ENCODE measurements at places on chromosomes 4 and X.
A peak's percentile ranks its signal among the peaks of the same experiment; 100 is the strongest.

DNA sequence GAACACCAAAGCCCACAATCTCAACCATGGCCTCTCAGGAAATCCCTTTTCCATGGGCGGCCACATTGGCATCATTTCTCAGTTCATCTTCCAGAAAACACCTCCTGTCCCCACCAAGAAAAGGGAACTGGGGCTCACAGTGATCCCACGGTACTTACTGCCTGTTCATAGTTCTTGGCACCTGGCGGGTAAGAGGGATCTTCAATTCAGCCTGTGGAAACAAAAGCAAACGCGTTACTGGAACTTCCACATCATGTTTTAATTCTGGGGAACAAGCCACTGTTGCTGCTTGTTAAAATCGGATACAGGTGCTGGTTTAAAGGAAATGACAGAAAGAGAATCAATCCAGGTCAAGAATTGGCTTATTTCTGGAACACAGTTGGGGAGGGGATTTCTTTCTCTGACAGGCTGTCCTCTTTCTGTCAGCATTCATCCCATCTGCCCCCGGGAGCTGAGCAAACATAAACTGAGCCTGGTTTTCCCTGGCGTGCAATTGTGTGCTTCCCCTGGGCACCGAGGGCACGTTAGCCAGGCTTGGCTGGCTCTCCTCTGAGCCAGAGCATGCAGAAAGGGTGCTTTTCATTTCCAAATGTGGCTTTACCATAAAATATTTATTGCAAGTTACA is 16.8 kb downstream of the CLNK start:
- no peaks in the 10 kb centered on the region for H3K27me3 ChIP-seq
- no peak for DNase-seq
- no peaks in the 10 kb centered on the region for H3K4me1 ChIP-seq
- no peaks in the 10 kb centered on the region for H3K36me3 ChIP-seq
- no peak overlapping the region for H3K27ac ChIP-seq

GRCh38 chrX:49995107-49995731 is 72.8 kb downstream of the CLCN5 start:
- H3K4me1 ChIP-seq = no peaks in the 10 kb centered on the region
- no peaks in the 10 kb centered on the region for H3K36me3 ChIP-seq
- no peak overlapping the region for H3K27ac ChIP-seq

DNA sequence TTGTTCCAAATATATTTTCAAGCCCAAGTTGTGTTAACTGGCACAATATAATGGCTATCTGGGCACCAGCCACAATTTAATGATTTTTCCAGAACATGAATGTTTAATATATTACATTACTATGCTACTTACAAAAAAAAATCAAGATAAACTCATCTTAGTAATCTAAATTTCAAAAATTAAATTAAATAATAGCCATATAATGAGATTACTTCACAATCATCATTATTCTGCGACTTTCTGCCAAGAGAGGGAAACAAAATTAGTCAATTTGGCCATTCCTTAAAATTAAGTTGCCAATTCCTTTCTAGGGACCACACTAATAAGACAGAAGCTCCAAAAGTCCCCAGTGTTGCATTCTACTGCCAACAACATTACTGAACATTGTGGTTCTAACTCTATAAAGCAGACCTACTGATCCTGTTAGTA is 7.5 kb downstream of the NEK1 start:
- H3K4me1 ChIP-seq = peaks cover 5% of the 10 kb centered on the region
- H3K27ac ChIP-seq = no peak overlapping the region
- no peaks in the 10 kb centered on the region for H3K27me3 ChIP-seq
- H3K36me3 ChIP-seq = peaks cover 17% of the 10 kb centered on the region
- DNase-seq = no peak

DNA sequence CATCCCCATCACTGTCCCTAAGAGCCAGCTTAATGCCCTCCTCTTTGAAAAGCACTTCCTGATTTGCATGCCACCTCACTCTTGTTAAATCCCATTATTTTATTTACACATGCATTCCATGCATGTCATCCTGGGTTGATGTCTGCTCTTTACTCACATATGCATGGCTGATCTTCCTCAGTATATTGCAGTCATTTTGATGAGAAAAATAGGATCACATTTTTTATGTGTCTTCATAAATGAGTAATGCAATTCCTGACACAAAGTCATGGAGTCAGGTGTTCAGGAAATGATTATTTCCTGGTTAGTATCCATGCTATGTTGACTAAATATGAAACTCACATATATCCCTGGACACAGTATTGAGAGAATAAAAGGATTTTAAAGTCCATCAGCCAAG is 204.7 kb downstream of the SLIT2 start:
- H3K36me3 ChIP-seq = no peaks in the 10 kb centered on the region
- no peaks in the 10 kb centered on the region for H3K27me3 ChIP-seq
- H3K4me3 ChIP-seq = no peak overlapping the region
- no peak overlapping the region for H3K27ac ChIP-seq
- H3K4me1 ChIP-seq = no peaks in the 10 kb centered on the region
- DNase-seq = no peak

DNA sequence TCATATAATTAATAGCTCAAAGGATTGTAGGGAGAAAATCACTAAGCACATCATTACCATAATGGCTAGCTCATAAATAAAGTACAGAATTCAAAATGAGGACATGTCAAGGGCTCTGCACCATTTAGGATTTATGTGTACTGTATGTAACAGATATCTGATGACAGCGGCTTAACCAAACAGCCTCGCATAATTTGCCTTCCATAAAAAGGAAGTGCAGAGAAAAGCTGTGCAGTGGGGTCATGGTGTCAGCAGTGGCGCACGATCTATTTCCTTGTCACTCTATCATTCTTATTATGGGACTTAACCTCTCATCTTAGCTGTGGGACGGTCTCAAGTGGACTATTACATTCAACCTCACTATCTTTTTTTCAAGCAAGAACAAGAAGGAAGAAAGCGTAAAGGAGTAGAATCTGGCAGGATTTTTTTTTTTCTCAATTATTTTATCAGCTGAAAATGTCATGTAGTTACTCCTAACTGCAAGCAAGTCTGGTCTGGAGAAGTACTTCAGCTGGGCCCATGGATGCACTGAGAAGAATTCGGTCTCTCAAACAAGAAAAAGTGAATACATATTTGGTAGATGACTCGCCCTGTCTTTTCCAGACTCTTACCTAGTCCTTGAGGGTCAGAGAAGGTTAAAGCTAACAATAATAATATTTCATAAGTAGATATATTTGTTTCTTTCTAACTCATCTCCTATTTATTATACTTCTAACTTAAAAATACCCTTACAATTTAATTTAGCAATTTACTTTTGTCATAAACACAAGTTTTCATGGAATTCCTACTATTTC is 94.6 kb downstream of the COX18 start:
- no peak overlapping the region for H3K27ac ChIP-seq
- H3K4me3 ChIP-seq = no peak overlapping the region
- no peaks in the 10 kb centered on the region for H3K36me3 ChIP-seq
- H3K27me3 ChIP-seq = no peaks in the 10 kb centered on the region

DNA sequence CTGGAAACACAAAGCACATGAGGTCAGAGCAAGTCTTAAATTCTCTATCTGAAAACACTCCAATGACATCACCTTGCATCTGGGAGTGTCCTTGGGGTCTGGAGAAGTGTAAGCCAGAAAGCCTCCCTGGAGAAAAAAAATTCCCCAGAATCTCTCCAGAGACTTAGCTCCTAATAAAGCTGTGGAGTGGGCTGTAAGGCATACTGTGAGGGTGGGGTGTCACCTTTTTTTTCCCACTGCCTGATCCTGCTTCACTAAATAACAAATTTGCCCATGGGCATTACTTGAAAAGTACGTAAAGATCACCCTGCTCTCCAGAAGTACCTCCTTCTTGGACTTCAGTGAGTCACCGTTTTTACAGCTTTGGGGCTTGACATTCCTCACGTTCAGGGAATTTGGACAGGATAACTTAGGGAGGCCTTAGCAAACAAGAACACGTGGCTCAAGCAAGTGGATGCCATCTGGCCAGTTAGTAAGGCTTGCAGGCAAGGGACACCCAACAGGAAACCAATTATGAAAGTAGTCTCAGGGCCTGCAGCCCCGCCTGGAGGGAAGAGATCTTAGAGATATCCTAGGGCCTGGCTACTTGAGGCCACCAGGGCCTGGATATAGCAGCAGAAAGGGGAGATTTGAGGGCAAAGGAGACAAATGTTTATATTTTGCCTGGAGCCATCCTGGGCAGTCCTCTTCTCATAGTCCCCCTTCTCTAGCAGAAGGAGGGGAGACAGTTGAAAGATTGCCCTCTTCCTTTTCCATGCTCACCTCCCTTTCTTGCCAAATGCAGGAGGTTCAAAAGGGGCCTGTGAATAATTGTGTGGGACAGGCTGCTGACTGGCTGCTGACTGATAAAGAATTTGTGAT is 60.1 kb upstream of the PLAC1 start:
- H3K4me1 ChIP-seq = no peaks in the 10 kb centered on the region
- no peak overlapping the region for H3K4me3 ChIP-seq
- H3K36me3 ChIP-seq = no peaks in the 10 kb centered on the region

DNA sequence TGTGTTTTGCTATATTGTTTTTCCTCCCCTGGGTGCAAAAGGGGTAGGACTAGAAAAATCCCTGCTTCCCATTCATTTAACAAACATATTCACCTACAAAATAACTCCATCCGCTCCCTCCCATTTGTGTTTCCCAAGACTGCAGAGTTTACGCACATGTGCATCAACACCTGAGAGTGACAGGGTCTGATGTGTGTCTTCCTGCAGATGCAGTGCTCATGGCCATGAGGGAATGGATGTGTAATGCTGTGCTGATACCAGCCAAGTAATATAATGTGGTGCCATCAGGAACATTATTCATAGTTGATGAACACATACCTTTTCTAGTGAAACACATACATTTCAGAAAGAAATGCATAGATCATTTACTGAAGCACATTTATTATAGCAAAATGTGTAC is 83.2 kb downstream of the CXXC4 start:
- no peaks in the 10 kb centered on the region for H3K27me3 ChIP-seq
- H3K4me1 ChIP-seq = no peaks in the 10 kb centered on the region
- DNase-seq = no peak
- no peaks in the 10 kb centered on the region for H3K36me3 ChIP-seq
- H3K4me3 ChIP-seq = no peak overlapping the region

GRCh38 chr4:83297548-83298260 is 13.1 kb upstream of the COQ2 start:
- H3K27ac ChIP-seq = no peak overlapping the region
- H3K4me3 ChIP-seq = no peak overlapping the region
- no peaks in the 10 kb centered on the region for H3K27me3 ChIP-seq
- H3K36me3 ChIP-seq = peaks cover 5% of the 10 kb centered on the region

DNA sequence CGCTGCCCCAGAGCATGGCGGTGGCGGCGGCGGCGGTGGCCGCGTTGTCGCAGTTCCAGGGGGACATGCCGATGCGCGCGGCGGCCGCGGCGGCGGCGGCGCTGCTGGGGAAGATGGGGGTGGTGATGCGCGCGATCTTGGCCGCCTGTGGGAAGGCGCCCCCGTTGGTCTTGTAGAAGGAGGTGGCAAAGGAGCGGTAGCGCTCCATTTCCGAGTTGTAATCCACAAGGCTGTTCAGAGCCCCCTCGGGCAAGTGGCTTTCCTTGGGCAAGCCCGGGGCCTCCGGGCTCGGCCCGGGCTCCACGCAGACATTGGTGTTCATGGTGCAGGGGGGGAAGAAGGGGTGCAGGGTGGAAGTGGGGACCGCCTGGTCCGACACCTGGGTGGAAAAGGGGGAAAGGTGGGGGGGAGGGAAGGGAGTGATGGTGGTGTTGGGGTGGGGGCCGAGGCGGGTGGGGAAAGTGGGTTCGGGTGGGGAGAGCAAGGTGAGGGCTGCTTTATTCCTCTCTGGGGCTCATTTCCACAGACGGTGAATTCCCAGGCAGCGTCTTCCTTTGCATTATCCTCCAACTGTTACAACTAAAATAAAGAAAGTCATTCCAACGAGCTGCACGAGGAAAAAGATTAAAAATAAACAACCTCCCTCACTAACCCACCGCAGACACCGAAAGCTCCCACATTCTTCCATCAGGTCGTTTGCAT is 3.1 kb downstream of the CXXC4 start:
- peak; percentile 34 for DNase-seq
- peaks cover 41% of the 10 kb centered on the region for H3K4me1 ChIP-seq
- no peaks in the 10 kb centered on the region for H3K36me3 ChIP-seq
- H3K27me3 ChIP-seq = peaks cover 14% of the 10 kb centered on the region
- H3K27ac ChIP-seq = peak overlapping the region; percentile 29

Data from stomach (tissue), 19 donors.